AG09309 (cell line): ENCODE measurements at places on chromosomes 3 and 15.

- DNase-seq, result peak; percentile 73
Observed at GRCh38 chr15:45156744-45157455, 27.1 kb downstream of the DUOX1 start.

- DNase-seq, result no peak
Observed at GRCh38 chr15:48437178-48437577, 105.9 kb downstream of the DUT start.

- no peak for DNase-seq
Observed at GRCh38 chr3:187025254-187025655, 94.9 kb downstream of the ST6GAL1 start.

DNA sequence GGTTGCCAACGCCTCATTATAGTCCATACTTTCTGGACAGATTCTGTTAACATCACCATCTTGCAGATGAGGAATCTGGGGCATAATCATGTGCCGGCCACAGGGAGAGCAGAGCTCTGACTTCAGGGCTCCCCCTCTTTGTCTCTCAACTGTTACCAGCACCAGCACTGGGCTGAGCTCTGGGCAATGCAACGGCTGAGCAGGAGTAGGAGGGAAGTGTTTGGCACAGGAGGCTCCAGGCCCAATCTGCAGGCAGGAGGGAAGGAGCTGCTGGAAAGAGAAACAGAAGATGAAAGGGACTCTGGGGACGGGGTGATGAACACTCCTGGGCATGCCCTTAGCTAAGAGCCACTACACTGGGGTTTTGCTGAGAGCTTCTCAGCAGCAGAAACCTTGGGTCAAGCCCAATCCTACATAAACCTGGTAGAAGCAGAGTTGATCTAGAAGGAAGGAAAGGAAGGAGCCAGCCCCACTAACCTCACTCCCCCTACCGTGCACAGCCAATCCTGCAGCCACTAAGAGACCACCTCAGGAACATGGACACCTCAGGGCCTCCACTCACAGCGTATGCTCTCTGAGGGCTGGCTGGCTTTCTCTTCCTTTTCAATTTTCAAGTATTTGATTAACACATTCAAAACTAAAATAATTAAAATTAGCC, 73.1 kb upstream of the SPATA12 start:
- DNase-seq, result no peak

- DNase-seq, result no peak
Observed at GRCh38 chr15:79455361-79455760, 23.2 kb downstream of the MINAR1 start.

DNA sequence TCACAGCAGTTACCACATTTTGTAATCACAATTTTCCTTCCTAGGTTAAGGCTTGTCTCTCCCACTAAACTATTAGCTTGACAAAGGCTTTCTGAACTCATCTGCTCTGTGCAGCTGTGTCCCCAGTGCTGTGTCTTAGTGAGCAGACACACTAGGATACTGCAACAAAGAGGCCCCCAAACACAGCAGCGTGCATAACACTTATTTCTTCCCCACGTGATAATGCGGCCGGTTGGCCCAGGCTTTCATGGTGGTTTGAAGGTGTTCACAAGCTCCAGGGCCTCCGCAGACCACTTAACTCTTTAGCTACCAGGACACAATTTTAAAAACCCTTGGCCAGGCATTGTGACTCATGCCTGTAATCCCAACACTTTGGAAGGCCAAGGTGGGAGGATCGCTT, 2.2 kb upstream of the HDAC11 start:
- no peak for DNase-seq

DNA sequence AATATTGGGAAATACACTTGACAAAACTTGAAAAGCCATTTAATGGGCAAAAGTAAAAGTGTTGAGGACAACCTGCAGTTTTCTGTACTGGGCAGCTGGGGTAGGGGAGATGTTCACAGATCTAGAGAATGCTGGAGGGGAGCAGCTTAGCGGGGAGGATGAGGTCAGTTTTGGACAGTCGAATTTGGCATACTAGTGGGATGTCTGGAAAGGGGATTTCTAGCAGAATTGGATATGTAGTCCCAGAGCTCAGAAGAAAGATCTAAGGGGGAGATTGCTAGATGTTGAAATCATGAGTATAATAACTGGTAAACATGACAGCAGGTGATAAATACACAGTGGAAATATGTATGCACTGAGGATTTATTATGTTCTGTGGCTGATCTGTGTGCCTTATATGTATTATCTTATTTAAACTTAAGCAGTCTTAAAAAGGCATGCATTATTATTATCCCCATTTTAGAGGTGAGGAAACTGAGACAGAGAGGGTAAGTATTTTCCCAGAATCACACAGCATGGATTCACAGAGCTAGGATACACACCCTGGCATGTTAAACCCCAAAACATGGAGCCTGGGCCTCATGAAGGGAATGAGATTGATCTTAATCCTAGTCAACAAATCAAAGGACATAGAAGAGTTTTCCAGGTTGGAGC, 42.7 kb downstream of the TLNRD1 start:
- DNase-seq, result no peak

DNA sequence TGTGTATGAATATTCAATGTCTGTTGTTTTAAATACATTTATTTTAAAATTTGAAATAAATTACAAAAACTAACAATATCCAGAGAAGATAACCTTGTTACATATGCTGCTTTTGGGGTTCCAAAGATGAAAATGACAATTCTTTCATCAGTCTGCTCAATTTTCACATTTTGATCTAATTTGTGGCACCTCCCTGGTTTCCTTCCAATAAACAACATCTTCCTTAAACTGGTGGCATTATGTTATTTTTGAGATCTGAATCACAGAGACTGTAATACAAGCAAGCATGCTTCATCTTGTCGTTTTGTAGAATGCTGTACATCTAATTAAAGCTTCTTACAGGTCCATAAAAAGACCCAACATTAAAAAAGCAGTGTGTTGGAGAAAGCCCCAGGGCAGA, 2.2 kb upstream of the SNRK start:
- no peak for DNase-seq

GRCh38 chr15:49279521-49280456, 109.7 kb downstream of the GALK2 start:
- DNase-seq, result no peak

DNA sequence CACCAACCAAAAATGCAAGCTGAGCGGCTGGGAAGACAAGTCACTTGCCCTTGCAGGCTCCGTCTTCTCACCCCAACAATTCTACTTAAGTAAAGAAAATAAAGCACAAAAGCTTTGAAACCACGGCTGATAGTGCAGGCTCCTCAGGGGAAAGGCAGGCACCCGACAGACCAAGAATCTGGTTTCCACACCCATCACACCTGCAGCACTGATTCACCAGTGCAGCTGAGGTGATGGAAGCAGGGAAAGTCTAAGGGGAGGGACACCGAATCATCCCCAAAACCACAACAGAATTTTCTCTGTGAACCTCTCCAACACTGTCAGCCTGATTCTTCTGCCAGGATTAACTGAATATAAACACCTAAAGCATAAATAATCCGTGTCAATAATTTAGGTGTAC, 62.0 kb upstream of the NSMCE3 start:
- no peak for DNase-seq

GRCh38 chr15:63601026-63601703, 4.0 kb downstream of the FBXL22 start:
- no peak for DNase-seq

DNA sequence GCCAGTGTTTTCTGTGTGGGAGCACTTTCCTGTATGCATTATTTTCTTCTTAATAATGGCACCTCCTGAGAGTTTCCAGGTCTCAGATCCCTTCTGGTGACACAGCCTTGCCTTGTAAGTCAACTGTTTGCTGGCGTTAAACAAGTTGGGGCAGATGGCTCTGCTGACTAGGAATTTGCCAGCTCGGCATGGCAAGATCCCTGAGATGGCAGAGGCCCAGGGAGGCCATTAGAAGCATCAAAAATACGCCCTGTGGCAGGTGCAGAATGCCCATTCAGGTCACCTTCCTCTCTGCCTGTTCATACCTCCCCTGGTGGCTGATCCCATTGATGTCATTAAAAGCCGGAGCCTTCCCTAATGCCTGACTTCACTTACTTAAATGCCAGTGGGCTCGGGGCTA, 320.9 kb upstream of the CTDSPL start:
- DNase-seq, result no peak

DNA sequence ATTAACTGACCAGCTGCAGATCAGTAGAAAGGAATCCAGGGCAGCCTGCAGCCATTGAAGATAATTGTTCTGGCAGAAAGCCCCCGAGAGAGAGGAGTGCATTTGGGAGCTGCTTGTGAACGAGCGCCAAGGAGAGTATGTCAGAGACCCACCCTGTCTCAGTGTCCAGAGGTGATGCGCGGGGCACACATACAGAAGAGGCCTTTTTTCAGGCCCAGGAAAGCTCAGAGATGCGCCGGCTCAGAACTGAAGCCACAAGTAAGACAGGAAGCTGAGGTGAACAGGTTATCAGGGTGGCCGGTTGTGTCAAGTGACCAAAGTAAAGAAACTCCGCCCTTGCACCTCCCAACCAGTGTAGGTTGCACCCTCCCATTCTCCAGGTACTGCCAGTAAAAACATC, 59.8 kb upstream of the HEG1 start:
- DNase-seq, result no peak

DNA sequence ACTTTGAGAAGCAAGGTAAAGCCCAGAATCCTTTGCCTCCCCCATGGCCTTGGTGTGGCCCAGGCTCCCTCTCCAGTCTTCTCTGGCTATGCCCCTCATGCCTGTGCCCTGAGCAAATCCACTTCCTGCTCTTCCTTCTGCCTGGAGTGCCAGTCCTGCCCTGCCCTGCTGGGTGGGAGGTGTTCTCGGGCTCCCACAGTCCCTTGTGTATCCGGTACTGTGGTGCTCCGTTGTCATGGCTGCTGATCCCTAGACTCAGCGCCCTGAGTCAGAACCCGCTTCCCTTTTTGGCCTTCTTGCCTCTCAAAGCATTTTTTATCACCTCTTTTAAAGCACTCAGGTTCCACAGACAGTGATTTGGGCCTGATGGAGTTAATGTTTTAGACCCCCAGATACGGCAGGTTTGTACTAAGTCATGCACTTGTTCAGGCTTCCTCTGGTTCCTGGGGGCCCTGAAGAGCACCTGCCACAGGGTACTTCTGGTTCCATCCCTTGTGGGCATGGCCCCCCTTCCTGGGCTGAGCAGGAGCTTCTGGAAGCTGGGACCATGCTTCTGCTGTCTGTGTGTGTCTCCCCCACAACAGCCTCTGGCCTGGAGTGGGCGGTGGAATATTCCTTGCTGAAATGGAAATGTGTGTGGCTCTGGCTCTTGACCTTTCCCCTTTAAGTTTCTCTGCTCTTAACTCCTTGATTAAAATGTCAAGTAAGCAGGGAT, 29.6 kb upstream of the ADAMTS7 start:
- no peak for DNase-seq

DNA sequence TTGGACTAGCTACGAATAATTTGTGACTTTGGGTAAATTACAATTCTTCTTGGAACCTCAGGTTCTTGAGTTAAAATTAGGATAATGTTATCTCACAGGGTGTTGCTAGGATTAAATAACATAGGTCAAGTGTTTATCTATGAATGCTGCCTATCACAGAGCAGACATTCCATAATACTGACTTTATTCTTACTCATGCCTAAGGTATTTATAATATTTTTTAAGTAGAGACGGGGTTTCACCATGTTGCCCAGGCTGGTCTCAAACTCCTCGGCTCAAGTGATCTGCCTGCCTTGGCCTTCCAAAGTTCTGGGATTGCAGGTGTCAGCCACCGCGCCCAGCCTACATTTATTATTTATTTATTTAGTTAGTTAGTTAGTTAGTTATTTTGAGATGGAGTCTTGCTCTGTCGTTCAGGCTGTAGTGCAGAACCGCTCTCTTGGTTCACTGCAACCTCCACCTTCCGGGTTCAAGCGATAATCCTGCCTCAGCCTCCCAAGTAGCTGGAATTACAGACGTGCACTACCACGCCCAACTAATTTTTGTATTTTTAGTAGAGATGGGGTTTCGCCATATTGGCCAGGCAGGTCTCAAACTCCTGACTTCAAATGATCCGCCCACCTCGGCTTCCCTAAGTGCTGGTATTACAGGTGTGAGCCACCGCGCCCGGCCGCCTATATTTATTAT, 741 bp upstream of the ZNF106 start:
- DNase-seq, result no peak

DNA sequence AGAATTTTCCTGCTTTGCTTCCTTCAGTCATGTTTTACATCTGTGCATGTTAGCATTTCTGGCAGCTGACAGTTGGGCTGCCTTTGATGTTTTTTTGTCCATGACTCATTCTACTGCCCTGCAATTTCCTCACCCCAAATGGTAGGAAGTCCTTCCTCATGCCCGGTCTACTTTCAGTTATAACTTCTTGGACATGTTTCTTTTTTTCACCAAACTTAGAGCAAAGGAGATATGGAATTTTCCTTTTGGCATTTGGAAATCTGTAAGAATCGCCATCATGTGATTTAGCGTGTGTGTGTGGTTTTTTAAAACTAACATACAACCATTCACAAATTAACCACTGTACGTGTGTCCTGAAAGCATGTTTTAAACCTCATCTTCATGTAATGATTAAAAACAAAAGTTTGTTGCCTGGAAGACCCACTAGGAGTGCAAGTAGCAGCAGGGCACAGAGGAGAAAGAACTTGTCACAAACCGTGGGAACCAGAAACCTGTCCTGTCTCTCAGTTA, 430.7 kb upstream of the CFAP20DC start:
- peak; percentile 23 for DNase-seq

GRCh38 chr15:74381481-74381880, 14.0 kb upstream of the CYP11A1 start:
- no peak for DNase-seq

DNA sequence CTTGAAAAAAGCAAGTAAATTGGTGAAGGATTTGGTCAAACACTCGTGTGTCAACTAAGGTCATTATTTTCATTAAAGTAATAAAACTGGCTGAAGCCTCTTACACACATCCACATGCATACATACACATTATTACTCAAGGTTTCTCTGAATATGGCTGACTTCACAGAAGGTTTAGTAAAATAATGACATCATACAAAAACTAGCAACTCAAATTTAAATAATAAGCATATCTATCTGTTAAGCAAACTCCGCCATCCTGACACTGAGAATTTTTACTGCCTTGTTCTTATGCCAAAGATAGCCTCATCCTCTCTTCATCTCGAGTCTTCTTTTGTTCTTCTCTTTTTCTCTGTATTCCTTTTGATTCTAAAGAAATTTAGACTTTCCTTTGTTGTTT, 739.1 kb downstream of the GBE1 start:
- no peak for DNase-seq

GRCh38 chr15:89857673-89858072, 36.1 kb downstream of the AP3S2 start:
- no peak for DNase-seq
